Esophagus mucosa (tissue), 1 donor: ENCODE measurements at places on chromosomes 2 and 18. TPM values are rescaled to one million over a fixed set of nuclear protein-coding genes. Genes with fewer than 3 reads are reported as not detected.
A peak's percentile ranks its signal among the peaks of the same experiment; 100 is the strongest.

Gene STEAP3
- total RNA-seq: 11.6 TPM

Gene SMYD5
- 11.7 TPM for total RNA-seq

DNA sequence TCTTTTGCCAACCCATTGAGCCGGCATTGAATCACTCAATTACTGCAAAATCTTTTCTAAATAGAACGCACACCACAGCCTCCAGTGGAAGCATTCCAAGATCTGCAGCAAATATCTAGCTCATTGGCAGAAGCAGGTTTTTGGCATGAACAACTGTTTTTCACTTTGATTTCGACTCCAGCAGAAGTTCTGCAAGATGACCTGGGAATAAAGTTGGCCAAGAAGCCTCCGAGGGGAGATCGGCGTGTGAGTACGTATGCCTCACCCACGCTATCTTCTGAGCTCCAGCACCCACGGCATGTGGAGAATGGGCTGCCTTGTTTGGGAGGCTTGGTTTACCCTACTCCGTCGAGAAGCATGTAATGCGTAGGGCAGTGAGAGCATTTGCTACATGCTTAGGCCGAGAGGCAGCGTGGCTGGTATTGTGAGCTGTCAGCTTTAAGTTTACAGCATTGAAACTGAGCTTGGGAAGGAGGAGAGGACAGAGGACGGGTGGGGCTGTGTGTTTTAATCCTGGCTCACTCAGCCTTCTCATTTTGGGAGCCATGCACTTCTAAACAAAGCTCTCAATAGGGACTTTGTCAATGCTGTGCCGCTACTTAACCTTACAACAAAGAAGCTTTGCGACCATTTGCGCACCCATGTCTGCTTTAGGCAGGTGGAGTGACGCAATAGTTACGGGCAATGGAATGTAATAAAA, 10.5 kb downstream of the PCARE start:
- ATAC-seq: peak; percentile 28

DNA sequence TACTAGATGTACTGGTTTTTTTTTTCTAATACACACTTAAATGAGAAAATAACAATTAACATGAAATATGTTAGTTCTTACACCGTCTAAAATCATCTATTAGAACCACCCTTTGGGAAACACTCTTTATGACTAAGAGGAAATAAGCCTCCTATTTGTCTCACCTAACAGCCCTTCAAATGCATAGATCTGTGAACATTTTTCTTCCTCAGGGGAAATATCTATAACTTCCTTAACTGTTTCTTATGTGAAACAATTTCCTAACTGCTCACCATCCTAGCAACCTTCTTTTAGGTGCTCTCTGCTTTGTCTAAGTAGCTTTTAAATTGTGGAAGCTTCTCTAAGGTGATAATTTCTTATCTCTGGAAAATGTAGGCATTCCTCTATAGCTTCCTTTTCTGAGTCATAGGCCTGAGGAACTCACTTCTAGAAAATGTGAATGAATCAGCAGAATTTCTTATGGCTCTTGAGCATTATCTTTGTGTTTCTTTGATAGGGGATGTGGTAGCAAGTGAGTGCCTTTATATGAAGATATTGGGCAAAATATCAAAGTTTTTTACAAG, 56.1 kb downstream of the CNTNAP5 start:
- ATAC-seq: no peak

DNA sequence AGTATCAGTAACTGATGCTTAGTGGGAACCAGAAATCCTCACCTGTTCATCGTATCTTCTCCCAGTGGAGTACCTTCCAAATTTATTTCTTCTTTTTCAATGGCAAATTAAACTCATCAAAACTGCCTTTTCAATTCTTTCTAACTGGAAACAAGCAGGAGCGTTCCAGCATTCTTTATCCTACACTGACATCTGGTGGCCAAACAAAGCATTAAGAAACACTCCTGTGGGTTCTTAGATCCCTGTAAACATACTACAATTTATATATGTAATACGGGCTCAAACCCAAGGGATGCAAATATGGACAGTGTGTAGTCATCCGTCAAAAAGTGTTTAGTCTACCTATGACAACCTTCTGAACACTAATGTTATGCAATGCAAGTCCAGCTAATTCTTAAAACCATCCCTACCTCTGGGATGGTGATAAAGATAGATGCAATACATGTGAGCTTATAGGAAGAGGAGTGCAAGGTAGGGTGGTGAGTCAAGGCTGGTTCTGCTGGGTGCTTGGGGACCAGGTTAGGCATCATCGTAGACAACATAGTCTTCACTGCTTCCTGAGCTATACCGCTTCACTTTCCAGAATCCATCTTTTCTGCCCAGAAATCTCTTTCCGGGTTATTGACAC, 375.0 kb downstream of the CTNNA2 start:
- peak; percentile 41 for ATAC-seq

DNA sequence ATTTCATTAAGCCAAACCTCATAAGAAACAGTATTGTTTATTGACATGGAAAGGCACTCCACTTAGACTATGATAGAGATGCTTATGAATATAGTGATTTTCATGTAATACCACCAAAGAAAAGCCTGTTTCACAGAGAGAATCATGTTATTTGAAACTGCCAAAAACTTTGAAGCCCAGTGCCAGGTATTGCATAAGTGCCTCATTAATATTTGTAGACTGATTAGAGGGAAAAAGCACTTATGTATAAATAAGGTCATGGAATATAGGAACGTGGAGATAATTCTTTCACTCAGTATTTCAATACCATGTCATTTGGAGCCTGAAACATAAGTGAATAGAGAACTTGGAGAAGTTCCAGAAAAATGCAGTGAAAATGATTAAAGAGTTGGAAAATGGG, 162.6 kb upstream of the CRIM1 start:
- ATAC-seq: no peak

- peak; percentile 19 for ATAC-seq
These were observed 160.3 kb downstream of the VAPA start for GRCh38 chr18:10074110-10074509.

DNA sequence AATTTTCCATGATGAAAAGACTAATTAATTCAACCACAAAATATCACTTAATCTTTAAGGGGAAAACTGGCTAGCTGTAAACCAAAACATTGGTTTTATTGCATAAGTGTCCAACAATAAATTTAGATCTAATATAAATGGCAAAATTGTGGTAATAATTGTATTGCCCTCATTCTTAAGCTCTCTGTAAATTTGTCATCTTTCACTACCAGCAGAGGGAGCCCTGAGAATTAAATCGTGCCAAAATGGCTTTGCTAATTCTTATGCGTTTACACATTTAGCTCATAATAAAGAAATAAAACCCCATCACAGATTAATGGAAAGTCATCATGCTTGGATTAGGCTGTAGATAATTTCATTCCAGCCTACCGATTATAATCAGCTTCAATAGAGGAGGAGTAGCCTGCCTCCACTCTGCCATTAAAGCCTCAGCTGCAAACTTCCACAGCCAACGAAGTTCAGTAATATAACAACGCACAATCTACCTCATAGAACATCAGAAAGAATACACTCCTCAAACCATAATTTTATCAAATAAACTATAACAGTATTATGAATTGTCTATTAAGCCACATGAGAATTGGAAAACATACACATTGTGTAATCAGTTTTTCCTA, 70.0 kb upstream of the ATP5MC3 start:
- ATAC-seq: no peak

Gene DYNAP
- 26.2 TPM for total RNA-seq

Gene DPP4
- total RNA-seq: 0.56 TPM

GRCh38 chr2:82823892-82824291, 1635.2 kb downstream of the SUCLG1 start:
- no peak for ATAC-seq

DNA sequence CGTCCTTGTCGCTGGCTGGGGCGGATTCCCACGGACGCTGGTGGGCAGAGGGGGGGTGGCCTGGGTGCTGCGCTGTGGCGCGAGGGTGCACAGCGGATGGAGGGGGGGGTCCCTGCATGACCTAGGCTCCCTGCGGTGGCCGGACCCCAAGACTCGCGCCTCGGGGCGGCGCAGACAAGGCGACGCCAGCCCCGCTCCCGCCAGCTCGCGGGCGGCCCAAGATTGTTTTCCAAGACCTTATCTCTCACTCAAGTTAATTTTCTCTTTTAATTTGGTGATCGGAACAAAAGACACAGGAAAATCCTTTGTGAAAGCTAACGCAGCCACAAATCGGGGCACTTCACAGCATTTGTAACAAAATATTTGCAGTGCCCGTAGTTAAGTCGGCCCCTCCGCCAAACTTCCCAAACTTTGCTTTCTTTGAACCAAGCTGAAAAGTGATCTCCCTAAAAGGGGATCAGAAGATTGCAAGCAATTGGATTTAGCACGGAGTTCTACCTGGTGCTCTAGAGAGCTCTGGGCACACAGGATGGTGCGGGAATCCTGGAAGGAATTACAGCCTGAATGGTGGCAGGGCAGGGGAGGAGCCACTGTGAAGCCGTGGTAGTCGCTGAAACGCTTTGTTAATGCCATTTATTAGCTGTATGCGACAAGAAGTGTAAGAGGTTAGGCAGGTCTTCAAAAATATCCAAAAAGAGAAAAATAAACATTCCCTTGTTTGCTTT, 4.8 kb upstream of the ID2 start:
- no peak for ATAC-seq

- ATAC-seq: peak; percentile 83
These were observed 62.9 kb upstream of the CTIF start for GRCh38 chr18:48475635-48476549.

DNA sequence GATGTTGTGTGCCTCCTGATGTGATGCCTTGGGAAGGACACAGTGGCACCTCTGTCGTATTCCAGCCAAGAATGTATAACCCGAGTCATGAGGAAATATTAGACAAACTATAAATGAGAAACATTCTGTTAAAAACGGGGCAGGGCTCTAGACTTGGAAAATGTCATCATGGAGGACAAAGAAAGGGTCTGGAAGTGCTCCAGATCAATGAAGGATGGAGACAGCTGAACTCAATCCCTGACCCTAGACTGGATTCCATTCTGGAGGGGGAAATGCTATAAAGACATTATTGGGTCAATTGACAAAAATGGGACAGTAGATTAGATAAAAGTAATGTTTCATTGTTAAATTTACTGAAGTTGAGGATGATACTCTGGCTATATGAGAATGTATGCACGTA, 92.1 kb downstream of the SLC4A3 start:
- no peak for ATAC-seq

Gene HSPE1
- total RNA-seq: 63.5 TPM

Gene IRS1
- 13.9 TPM for total RNA-seq

GRCh38 chr18:34729264-34729663, 19.2 kb downstream of the DTNA start:
- ATAC-seq: peak; percentile 63

Gene ABCG8
- not detected for total RNA-seq

DNA sequence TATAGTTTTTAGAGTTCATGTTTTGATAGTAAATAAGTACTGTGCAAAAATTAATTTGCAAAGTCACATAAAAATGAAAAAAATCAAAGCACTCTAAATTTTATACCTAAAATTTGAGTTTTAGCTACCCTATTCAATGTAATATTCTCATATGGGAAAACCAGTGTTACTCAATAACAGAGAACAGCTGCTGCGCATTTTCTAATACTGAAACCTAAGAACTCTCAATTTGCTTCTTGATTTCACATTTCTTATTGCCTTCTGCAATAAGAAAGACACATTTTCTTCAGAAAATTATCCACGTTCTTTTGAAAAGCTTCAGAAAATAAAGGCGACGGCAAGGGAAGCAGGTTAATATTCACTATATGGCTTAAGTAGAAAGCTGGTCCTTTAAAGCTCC, 199.1 kb upstream of the CCDC150 start:
- ATAC-seq: no peak

GRCh38 chr2:145036421-145037011, 516.6 kb upstream of the ZEB2 start:
- no peak for ATAC-seq

DNA sequence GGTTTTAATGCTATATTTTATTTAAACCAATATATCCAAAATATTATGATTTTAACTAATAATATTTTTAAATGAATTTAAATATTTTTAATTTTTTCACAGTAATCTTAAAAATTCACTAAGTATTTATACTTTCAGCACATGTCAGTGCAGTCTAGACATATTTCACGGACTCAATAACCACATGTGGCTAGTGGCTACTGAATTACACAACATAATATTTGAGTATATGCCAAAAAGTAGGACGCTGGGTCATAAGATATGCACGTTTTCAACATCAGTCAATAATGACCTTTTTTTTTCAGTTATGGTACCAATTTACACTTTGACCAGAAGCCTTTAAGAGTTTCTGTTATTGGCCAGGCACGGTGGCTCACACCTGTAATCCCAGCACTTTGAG, 117.7 kb downstream of the GFPT1 start:
- ATAC-seq: no peak

GRCh38 chr2:161207941-161208340, 47.7 kb downstream of the TANK start:
- ATAC-seq: no peak

Gene LGALSL
- 35.8 TPM for total RNA-seq

Gene PSMA8
- not detected for total RNA-seq

DNA sequence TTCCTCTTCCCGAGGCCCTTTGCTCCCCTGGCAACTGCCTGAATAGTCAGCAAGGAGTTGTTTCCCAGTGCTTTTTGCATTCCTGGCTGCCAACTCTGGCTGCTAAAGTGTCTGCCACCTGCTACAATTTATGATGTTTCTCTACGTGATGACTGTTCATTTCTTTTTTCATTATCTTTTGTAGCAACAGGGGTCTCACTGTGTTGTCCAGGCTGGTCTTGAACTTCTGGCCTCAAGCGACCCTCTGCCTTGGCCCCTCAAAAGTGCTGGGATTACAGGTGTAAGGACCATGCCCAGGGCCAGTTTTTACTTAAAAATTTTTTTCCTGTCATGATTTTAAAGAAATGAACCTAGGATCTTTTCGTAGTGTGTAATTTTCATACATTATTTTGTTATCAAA, 11.3 kb downstream of the EHBP1 start:
- no peak for ATAC-seq

DNA sequence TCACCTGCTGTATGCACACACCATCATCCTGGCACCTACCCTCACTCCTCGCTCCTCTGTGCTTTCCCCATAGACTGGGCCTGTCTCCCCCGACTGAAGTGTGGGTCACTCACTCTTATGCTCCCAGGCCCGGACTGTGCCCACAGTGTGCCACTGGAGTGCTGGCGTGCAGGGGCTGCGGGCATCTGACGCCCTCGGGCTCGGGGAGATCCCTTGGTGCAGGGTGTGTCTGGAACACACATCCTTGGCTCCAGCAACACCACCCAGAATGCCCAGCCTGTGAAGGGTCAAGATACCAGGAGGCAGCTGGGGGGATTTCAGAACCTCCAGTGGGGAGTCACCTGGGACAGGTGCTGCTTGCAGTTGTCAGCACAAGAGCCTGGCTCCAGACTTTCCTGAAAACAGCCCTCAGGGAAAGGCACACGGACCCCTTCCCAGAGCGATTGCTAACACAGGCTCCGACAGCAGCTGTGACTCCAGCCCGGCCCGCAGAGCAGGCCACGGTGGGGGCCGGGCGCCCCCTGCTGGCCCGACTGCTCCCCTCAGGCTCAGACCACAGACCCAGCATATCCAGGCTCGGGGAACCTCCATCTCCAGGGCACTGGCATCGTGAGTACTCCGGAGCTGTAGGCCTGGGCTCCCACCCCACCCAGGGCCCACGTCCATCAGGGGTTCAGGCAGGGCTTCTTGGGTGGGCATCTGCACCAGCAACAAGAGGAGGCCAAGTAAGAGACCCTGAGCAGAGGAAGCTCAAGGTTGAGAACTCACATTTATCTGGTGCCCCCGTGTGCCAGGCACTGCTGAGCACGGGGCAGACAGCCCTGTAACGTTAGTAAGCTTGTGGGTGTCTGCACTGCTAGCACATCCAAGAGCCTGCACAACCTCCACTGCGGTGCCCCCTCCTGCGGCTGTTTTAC, 8.6 kb downstream of the HS1BP3 start:
- peak; percentile 92 for ATAC-seq

Gene GMCL1
- total RNA-seq: 9.5 TPM
